Urothelium cell line (cell line): ENCODE measurements at places on chromosomes 16 and 17.
A peak's percentile ranks its signal among the peaks of the same experiment; 100 is the strongest.

DNA sequence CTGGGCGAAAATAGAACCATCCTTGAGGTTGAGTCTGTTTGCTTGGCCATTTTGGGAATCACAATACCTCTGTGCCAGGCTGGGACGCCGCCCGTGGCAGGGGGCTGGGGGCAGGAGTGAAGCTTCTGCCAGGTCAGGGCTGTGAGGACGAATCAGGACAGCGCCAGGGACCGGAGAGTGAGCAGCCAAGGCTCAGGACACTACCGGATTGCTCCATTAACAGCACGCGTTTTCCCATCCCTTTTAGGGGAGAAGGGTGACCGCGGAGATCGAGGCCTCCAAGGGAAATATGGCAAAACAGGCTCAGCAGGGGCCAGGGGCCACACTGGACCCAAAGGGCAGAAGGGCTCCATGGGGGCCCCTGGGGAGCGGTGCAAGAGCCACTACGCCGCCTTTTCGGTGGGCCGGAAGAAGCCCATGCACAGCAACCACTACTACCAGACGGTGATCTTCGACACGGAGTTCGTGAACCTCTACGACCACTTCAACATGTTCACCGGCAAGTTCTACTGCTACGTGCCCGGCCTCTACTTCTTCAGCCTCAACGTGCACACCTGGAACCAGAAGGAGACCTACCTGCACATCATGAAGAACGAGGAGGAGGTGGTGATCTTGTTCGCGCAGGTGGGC is 23.4 kb downstream of the C1QTNF1 start:
- DNase-seq: no peak

DNA sequence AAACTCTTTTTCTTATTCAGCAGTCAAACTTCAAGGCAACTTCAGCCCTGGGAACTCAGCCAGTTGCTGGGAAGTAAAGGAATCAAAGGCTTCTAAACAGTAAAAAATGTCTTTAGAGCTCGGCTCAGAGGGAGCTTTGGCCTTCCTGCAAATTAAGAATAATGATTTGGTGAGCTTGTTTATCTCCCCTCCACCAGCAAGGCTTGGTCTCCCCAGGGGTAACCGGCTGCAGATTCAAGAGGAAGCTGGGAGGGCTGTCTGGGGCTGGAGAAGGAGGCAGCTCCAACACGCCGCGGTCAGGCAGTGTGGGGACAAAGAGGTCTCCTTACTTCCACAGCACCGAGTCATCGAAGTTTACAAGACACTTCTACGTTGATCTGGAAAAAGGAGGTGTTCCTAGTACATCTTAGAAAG is 17.7 kb upstream of the DOC2B start:
- DNase-seq: no peak

DNA sequence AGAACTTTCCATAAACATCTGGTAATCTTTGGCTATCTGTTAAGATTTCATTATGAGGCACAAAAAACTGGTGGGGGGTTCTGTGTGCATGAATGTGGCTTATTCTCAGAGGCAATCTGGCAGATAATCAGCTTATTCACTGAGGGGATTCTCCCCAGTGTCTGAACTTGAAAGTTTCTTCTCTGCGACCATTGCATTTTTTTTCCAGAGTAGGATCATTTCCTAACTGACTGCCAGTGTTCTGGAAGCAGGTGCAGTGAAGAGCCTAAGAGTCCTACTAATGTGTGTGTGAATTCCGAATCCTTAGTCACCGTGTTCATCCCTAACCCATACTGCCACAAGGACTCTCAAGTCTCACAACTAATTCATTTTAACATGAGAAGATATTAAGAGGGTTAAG is 64.9 kb upstream of the LRRC37A3 start:
- no peak for DNase-seq

GRCh38 chr17:1558401-1558800 is 4.2 kb downstream of the PITPNA start:
- DNase-seq: no peak

DNA sequence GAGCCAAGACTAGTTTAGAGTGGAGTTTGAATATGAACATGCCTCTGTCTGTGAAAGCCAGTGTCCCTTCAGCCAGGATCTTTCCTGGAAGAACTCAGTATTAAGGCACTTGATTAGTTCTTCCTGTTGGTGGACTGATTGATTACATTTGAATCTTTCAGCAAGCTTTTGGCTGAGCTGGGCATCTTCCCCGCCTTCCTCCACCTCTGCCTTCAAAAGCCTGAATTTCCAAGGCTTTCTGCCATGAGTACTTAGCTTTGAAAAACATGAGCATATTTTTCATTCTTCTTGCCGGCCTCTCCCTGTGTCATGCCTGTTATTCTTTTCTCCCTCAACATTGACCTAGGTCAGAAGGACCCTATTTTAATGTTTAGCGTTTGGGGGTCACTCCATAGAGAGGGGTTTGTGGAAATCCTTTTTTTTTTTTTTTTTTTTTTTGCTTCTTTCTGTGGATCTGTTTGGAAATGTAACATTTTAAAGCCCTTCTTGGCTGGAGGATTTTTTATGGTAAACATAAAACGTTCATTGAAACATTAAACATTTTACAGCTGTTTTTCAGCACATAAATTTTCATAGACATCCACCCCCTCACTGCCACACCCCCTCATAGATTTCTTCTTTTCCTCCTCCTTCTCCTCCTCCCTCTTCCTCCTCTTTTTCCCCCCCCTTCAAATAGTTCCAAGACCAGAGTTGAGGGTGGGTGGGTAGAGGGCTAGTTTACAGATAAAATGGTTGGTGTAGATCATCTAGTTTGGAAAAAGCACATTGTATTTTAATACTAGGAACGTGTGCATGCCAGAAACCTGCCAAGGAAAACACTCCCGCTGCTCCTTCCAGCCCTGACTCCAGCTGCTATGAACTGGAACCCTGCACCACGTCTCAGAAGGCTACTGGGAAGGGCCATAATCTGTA is 645.9 kb downstream of the WWOX start:
- DNase-seq: no peak

DNA sequence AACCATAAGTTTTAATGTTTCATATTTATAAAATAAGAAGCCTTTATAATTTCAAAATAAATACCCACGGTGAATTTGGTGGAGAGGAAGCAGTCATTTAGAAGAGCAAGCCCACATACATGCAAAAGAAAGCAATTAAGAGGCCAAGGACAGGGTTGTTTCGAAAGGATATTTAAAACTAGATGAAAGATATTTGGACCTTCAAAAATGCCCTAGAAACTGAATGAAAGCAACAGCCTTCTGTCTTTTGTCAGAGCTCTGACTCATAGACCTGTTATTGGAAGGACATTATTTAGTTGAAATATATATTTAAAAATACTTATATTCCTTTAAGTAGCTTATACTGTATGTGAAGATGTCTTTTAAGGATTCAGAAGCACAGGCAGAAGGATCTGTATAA is 8.6 kb upstream of the METTL9 start:
- DNase-seq: no peak

DNA sequence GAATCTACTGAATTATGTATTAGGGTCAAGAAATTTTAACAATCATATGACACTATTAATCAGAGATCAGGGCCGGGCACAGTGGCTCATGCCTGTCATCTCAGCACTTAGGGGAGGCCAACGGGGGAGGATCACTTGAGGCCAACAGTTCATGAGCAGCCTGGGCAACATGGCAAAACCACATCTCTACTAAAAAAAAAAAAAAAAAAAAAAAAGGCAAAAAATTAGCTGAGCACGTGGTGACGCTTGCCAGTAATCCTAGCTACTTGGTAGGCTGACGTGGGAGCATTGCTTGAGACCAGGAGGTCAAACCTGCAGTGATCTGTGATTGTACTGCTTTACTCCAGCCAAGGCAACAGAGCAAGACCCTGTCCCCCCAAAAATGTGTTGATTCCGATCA is 52.5 kb upstream of the CLEC3A start:
- DNase-seq: no peak

- DNase-seq: no peak
Measured at GRCh38 chr16:27437946-27438345, 36.0 kb downstream of the IL21R start.

DNA sequence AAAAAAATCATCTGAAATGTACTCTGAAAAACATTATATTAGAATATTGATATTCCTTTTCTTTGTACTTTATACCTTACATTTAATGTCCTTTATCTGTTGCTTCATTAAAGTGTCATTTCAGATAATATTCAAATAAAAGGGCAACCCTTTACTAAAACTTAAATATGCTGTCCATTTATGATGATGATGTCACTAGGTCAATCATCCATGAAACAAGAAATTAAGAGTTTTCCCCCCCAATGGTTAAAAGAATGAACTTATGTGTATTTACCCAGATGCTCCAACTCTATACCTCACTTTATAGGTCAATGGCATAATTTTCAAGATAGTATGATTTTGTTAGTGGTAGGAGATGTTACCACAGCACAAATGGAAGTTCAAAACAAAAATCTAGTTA is 15.3 kb downstream of the APPBP2 start:
- no peak for DNase-seq

GRCh38 chr17:40070709-40071312 is 8.0 kb downstream of the THRA start:
- no peak for DNase-seq

- DNase-seq: peak; percentile 47
Measured at GRCh38 chr16:67672739-67673662, 6.4 kb downstream of the C16orf86 start.

DNA sequence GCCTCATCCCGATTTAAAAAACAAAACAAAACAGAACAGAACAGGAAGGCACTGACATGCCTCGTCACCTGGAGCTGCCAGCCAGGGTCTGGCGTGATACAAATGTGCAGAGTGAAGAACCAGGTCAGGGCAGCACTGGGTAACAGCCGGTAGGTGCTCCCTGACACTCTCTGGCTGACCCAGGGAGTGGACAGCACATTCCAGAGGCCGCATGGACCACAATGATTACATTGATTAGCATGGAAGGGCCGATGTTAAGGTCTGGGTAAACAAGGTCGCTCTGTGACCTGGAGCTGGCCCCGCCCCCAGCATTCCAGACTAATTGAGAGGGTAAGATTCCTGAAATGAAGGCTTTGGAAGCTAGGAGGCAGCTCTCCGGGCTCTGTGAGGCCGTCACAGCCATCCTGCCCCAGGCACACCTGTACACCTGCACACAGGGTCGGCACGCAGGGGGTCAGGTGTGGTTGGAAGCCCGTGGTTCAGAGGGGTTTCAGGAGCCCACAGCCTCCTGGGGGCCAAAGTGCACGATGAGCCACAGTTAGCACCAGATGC is 21.4 kb downstream of the PIEZO1 start:
- no peak for DNase-seq

GRCh38 chr17:81419319-81419885 is 24.1 kb downstream of the BAHCC1 start:
- DNase-seq: peak; percentile 96

- no peak for DNase-seq
Measured at GRCh38 chr16:57137566-57138273, 45.3 kb downstream of the CPNE2 start.

GRCh38 chr16:66925322-66925840 is at the start of gene RRAD:
TSS of gene RRAD (minus strand) at chr16:66925535. CDS start at chr16:66925179, 356 bp downstream.
- DNase-seq: no peak

DNA sequence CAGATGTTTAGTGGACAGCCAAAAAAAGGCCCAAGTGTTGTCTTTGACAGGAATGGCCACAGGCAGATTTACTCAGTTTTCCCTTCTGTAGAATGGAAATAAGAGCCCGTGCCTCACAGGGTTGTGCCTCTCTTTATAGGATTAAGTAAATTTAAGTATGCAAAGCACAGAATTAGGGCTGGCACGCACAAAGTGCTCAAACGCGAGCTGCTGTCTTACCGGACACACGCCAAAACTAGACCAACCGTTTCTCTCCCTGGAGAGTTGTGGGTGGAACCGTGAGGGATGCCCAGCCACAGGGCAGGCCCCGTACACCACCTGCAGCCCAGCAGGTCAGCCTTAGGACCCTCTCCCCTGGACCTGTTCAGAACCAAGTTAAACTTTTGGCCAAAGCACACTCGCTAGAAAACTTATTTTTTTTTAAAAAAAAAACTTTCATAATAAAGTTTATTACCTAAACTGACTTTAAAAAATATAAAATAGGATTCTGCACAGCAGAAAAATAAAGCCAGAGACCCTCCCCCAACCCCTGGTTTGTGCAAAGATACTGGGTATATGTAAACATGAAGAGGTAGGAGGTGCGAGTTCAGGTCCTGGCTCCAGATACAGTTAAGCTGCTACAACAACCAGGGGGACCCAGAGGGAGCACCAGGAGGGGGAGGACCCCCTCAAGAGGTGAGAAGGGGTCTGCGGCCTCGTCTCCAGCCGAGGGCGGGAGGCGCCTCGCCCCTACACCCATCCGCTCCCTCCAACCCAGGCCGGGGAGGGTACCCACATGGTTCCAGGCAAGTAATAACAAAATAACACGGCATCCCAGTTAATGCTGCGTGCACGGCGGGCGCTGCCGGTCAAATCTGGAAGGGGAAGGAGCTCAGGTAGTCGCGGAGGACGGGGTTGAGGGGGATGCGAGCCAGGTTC is 1.8 kb downstream of the SOCS1 start:
- no peak for DNase-seq

DNA sequence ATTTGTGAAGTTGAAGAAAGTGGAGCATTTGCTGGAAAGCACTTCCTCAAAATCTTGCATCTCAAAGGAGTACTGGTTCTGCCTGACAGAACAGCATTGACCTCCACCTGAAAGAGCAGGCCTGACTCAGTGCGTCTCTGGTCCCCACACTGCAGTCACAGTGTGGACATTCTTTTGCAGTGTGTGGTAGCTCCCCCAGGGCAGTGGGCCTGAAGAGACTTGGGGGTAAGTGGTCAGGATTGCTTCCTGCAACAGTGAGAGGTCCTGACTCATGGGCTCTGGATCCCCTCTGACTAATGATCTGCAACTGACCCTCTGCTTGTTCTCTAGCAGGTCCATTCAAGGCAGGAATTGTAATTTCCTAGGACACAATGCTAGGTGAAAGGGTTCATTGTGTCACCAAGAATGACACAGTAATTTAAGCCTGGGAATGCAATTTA is 204.9 kb upstream of the KCNJ16 start:
- DNase-seq: peak; percentile 17

DNA sequence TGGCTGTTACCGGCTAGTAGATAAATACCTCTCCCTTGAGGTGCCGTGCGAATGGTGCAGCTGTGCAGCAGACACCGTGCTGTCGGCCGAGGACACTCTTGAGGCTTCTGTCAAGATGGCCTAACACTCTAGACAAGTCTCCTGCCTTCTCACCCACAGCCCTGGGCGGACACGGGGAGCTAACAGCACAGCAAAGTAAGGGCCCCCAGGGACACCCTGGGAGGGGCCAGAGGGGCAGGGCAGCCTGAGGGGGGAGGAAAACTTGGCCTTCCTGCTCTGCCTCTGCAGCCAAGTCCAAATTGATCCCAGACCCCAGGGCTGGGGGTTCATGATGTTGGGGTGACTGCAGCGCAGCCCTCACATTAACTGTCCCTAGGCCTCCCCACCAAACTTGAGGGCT is 210.2 kb downstream of the RPTOR start:
- DNase-seq: no peak
